ENCODE measurements at places on chromosomes 7 and 10. TPM values are rescaled to one million over a fixed set of nuclear protein-coding genes. Genes with fewer than 3 reads are reported as not detected.

HKDC1 gene
- 20.0 TPM for total RNA-seq

DNA sequence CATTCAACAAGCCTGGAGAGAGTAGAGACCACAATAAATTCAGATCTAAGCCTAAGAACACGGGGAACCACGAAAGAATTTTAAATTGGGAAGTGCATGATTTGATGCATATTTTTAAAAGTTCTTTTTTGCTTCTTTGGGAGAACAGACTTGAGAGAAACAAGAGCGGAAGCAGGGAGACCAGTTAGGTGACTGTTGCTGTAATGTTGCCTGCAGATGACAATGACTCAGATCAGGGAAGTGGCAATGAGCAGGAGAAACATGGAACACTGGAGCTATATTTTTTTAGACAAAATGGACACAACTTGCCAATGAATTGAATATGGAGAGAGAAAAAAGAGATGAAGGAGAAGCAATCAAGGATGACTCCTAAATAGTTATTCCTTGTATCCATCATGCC lies 125.1 kb downstream of the RAPGEF5 start:
- no peak overlapping the region for H3K4me3 ChIP-seq
- no peaks in the 10 kb centered on the region for H3K36me3 ChIP-seq
- H3K27me3 ChIP-seq: no peaks in the 10 kb centered on the region

GRCh38 chr10:34097682-34098081 lies 717.4 kb downstream of the PARD3 start:
- no peak for DNase-seq
- no peak overlapping the region for H3K4me3 ChIP-seq
- H3K4me1 ChIP-seq: no peaks in the 10 kb centered on the region
- H3K27ac ChIP-seq: no peak overlapping the region
- H3K27me3 ChIP-seq: no peaks in the 10 kb centered on the region
- no peaks in the 10 kb centered on the region for H3K36me3 ChIP-seq

DNA sequence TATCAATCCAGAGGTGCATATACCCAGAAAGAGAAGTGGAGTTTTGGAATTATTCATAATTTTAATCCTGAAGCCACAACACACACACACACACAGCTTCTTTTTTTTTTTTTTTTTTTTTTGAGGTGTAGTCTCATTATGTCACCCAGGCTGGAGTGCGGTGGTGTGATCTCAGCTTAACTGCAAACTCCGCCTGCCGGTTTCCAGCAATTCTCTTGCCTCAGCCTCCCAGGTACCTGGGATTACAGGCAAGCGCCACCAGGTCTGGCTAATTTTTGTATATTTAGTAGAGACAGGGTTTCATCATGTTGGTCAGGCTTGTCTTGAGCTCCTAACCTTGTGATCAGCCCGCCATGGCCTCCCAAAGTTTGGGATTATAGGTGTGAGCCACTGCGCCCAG lies 35.4 kb downstream of the TET1 start:
- peaks cover 5% of the 10 kb centered on the region for H3K4me1 ChIP-seq
- no peaks in the 10 kb centered on the region for H3K27me3 ChIP-seq
- no peak overlapping the region for H3K4me3 ChIP-seq
- no peak overlapping the region for H3K27ac ChIP-seq

DNA sequence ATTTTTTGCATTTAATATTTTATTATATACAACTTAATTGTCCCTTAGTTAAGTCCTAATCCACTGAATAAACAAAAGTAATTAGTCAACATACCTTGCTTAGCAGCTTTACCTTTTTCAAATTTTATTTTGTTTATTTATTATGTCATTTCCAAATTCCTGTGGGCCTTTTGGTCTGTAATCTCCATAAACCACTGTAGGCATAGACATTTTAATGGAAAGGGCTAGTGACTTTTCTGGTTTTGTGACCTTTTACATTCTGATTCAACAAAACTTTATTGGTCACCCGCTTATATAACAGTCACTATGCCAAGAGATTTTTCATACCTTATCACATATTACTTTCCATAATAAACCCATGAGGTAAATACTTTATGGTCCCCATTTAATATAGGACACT lies 181.3 kb upstream of the PRPS1L1 start:
- H3K27me3 ChIP-seq: no peaks in the 10 kb centered on the region
- no peak overlapping the region for H3K27ac ChIP-seq
- no peaks in the 10 kb centered on the region for H3K4me1 ChIP-seq
- no peak for DNase-seq
- H3K4me3 ChIP-seq: no peak overlapping the region
- no peaks in the 10 kb centered on the region for H3K36me3 ChIP-seq

DNA sequence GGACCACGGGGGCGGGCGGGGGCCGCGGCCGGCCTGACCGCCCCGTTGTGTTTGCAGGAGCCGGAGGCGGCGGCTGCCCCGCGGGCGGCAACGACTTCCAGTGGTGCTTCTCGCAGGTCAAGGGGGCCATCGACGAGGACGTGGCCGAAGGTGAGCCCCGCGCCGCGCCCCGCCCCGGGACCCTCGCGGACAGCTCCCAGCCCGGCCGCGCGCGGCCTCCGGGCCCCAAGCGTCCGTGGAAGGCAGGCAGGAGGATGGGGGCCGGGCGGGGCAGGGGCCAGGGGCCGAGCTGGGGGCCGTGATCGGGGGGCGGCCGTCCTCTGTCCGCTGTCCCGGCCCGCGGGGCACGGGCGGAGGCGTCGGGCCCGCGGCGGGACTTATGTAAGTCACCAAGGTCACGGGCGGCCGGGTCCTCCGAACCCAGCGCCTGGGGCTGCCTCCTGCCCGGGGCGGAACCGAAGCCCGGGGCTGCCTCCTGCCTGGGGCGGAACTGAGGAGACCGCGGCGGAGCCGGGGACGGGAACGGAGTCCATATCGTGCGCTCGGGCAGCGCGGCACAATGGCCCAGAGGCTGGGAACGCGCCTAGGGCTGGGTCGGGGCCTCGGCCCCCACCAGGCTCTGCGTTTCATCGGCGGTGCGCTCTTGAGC lies 497 bp downstream of the PPP2R2D start:
- peak overlapping the region; percentile 89 for H3K4me3 ChIP-seq
- peak overlapping the region; percentile 90 for H3K27ac ChIP-seq
- H3K27me3 ChIP-seq: no peaks in the 10 kb centered on the region

OR2A7 gene
- total RNA-seq: 1.6 TPM

- no peak overlapping the region for H3K27ac ChIP-seq
- DNase-seq: no peak
- H3K4me1 ChIP-seq: peaks cover 7% of the 10 kb centered on the region
- H3K36me3 ChIP-seq: no peaks in the 10 kb centered on the region
Measured at GRCh38 chr10:108556186-108556585, 1367.1 kb downstream of the XPNPEP1 start.

- H3K4me1 ChIP-seq: peaks cover 23% of the 10 kb centered on the region
- H3K36me3 ChIP-seq: no peaks in the 10 kb centered on the region
- no peak for DNase-seq
Measured at GRCh38 chr7:117323305-117323850, 520 bp upstream of the WNT2 start.

GRCh38 chr10:95767884-95768556 lies 12.1 kb downstream of the ENTPD1 start:
- no peak overlapping the region for H3K27ac ChIP-seq
- H3K36me3 ChIP-seq: no peaks in the 10 kb centered on the region
- H3K4me1 ChIP-seq: no peaks in the 10 kb centered on the region
- H3K27me3 ChIP-seq: no peaks in the 10 kb centered on the region
- no peak overlapping the region for H3K4me3 ChIP-seq

- no peaks in the 10 kb centered on the region for H3K27me3 ChIP-seq
- H3K4me3 ChIP-seq: no peak overlapping the region
- no peak for DNase-seq
Measured at GRCh38 chr10:115856580-115856979, 416.4 kb downstream of the GFRA1 start.

GRCh38 chr10:48446785-48447184 lies 140.3 kb downstream of the MAPK8 start:
- H3K4me3 ChIP-seq: no peak overlapping the region
- H3K4me1 ChIP-seq: no peaks in the 10 kb centered on the region
- no peak overlapping the region for H3K27ac ChIP-seq
- DNase-seq: no peak

HSPA12A gene
- 1.3 TPM for total RNA-seq

DNA sequence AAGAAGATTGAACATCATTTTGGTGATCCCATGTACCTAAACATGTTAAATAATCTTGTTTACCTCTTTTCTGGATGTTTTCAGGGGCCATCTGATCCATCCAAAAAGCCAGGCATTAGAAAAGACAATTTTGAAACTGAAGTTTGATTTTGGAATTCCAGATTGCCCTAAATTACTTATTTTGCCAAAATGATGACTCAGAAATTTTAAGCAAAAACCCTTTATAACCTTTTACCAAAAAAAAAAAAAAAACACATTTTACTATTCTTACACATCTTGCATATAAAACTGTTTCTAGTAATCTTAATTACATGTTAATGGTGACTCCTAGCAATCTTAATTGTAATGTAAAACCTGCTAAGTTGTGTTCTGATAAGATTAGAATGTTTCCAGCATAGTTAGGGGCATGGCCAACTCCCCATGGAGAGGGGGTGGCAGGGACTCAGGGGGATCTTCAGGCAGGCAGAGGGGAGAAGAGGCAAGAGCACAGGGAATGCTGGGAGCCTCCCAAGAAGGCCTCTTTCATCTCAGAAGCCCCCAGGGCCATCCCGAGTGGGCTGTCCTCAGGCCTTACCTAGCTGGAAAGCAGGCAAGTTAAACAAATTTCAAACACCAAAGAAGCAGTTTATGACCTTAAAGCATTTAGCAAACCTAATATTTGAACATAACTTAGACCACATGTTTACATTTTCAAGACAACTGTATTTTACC lies 25.8 kb upstream of the AKR1C3 start:
- no peak overlapping the region for H3K27ac ChIP-seq
- DNase-seq: no peak
- H3K4me3 ChIP-seq: no peak overlapping the region
- H3K4me1 ChIP-seq: peaks cover 22% of the 10 kb centered on the region
- no peaks in the 10 kb centered on the region for H3K27me3 ChIP-seq

GRCh38 chr10:37390926-37391325 lies 265.5 kb downstream of the ANKRD30A start:
- no peaks in the 10 kb centered on the region for H3K36me3 ChIP-seq
- H3K4me3 ChIP-seq: no peak overlapping the region

DNA sequence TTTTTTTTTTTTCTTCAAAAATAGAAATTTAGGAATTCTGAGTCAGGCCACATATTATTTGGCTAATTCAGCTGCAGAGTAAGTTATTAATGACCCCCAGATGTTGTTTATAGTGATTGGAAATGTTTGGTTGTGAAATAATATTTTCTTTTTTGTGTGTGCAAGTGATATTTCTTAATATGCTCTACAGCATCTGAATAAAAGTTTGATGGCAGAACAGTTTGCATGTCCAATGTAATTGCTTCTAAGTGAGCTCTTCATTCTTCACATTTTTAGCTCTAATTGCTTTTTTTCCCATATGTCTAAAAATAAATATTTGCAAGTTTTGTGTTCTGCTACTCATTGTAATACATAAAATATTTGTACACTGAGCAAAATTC lies 116.0 kb downstream of the ARID5B start:
- H3K36me3 ChIP-seq: no peaks in the 10 kb centered on the region
- no peaks in the 10 kb centered on the region for H3K27me3 ChIP-seq
- peaks cover 14% of the 10 kb centered on the region for H3K4me1 ChIP-seq
- DNase-seq: no peak
- H3K27ac ChIP-seq: no peak overlapping the region

GRCh38 chr10:97676770-97677581 lies 10.1 kb downstream of the AVPI1 start:
- H3K27ac ChIP-seq: no peak overlapping the region
- H3K36me3 ChIP-seq: peaks cover 34% of the 10 kb centered on the region
- no peak overlapping the region for H3K4me3 ChIP-seq
- H3K27me3 ChIP-seq: no peaks in the 10 kb centered on the region
- H3K4me1 ChIP-seq: no peaks in the 10 kb centered on the region

BRAT1 gene
- 16.5 TPM for total RNA-seq

- no peaks in the 10 kb centered on the region for H3K27me3 ChIP-seq
- no peak overlapping the region for H3K27ac ChIP-seq
- no peak for DNase-seq
- H3K4me3 ChIP-seq: no peak overlapping the region
- H3K36me3 ChIP-seq: no peaks in the 10 kb centered on the region
Measured at GRCh38 chr10:28355376-28355775, 52.5 kb upstream of the MPP7 start.

ITGA8 gene
- total RNA-seq: 1.0 TPM

- H3K27me3 ChIP-seq: no peaks in the 10 kb centered on the region
- no peak overlapping the region for H3K4me3 ChIP-seq
- H3K36me3 ChIP-seq: no peaks in the 10 kb centered on the region
- H3K27ac ChIP-seq: no peak overlapping the region
Measured at GRCh38 chr7:116798232-116798631, 64.2 kb upstream of the CAPZA2 start.

DNA sequence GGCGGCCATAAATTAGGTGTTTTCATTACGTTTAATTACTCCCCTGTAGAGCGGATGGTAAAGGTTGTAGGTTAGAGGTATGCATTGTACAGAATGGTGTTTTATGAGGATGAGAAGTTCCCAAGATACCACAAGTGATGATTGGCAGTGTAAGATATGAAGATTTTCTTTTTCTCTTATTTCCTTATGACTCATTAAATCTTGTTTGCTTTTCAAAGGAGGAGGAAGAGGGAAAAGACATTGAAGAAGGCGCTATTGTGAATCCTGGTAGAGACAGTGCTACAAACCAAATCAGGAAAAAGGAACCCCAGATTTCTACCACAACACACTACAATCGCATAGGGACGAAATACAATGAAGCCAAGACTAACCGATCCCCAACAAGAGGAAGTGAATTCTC lies 133.9 kb downstream of the AASS start:
- H3K36me3 ChIP-seq: no peaks in the 10 kb centered on the region
- no peak for DNase-seq
- no peak overlapping the region for H3K4me3 ChIP-seq
- no peaks in the 10 kb centered on the region for H3K27me3 ChIP-seq
- H3K27ac ChIP-seq: no peak overlapping the region
- H3K4me1 ChIP-seq: no peaks in the 10 kb centered on the region

DNA sequence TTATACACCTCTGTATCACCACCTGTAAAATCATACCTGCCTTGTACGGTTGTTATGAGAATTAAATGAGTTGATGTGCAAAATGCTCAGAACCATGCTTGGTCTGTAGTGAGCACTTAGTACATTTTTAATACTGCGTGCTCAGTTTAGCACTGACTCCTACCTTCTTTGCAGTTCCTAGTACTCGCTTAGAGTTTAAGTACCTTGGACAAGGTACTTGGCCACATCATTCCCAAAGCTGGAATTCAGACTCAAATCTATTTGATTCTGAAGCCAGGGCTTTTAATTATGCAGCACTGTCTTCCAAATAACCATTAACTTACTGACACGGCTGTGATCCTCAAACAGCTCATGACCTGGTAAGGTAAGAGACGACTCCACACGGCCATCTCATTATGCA lies 100.0 kb upstream of the AGK start:
- H3K27ac ChIP-seq: no peak overlapping the region
- no peak for DNase-seq
- H3K36me3 ChIP-seq: no peaks in the 10 kb centered on the region

AP4M1 gene
- total RNA-seq: 4.6 TPM

GRCh38 chr10:114046087-114046458 lies 2.4 kb downstream of the ADRB1 start:
- H3K27me3 ChIP-seq: no peaks in the 10 kb centered on the region
- H3K4me3 ChIP-seq: no peak overlapping the region
- no peaks in the 10 kb centered on the region for H3K36me3 ChIP-seq
- no peak for DNase-seq

- no peaks in the 10 kb centered on the region for H3K36me3 ChIP-seq
- no peaks in the 10 kb centered on the region for H3K27me3 ChIP-seq
- H3K4me3 ChIP-seq: no peak overlapping the region
- no peak for DNase-seq
- H3K27ac ChIP-seq: no peak overlapping the region
Measured at GRCh38 chr7:138887872-138888656, 90.1 kb upstream of the ATP6V0A4 start.

Measured in liver (tissue), 10 donors.